ENCODE measurements at places on chromosomes 1 and 21. TPM values are rescaled to one million over a fixed set of nuclear protein-coding genes. Genes with fewer than 3 reads are reported as not detected.

The HSPG2 gene
- 424 TPM for total RNA-seq

The FCER1G gene
- total RNA-seq = 16.8 TPM

The CEP85 gene
- total RNA-seq = 104 TPM

The ZNF644 gene
- 34.4 TPM for total RNA-seq

The OR10Z1 gene
- total RNA-seq = not detected

The RGS18 gene
- total RNA-seq = 1.2 TPM

The CAPN8 gene
- total RNA-seq = not detected

The NENF gene
- total RNA-seq = 56.8 TPM

The HSPB7 gene
- 1,082 TPM for total RNA-seq

The GUCA2B gene
- total RNA-seq = not detected

The CYP4X1 gene
- total RNA-seq = 3.5 TPM

The ATP5IF1 gene
- 881 TPM for total RNA-seq

The PLA2G5 gene
- total RNA-seq = 115 TPM

The ASCL5 gene
- total RNA-seq = not detected

The NUP133 gene
- total RNA-seq = 21.0 TPM

The CD160 gene
- total RNA-seq = not detected
